Epithelial cell of proximal tubule (primary cell): ENCODE measurements at places on chromosomes 12 and 14.

DNA sequence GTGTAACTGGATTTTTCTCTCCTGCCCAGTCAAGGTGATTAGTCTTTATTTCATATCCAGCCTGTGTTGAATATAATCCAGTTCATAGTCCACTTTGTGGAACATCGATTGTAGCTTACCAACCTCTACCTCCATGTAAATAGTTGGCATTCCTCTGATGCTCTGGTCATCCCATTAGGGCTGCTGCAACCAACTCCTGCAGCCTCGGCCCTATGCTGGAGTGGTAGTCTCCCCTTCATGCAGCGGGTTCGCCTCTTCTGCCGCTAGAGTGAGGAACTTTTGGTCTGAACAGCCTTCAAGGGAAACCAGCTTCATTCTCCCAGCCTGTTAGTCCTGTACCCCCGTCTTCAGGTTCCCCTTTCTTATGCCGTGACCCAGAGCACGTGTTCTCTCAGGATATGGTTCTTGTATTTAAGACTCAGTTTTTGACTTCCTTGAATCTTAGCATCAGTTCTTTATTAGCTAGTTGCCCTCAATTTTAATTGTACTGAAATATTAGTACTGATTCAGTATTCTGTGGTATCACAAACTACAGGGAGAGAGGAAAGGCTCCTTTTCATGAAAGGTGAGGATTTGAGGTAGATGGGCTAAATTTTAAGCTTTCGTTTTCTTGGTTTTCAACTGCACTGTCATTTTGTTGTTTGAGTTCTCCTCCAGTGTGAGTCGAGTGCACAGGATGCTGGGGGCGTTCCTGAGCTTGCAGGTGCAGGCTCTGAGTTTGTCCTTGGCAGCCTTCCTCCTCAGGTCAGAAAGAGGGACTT, 33.2 kb downstream of the ZNF664 start:
- no peak for DNase-seq

DNA sequence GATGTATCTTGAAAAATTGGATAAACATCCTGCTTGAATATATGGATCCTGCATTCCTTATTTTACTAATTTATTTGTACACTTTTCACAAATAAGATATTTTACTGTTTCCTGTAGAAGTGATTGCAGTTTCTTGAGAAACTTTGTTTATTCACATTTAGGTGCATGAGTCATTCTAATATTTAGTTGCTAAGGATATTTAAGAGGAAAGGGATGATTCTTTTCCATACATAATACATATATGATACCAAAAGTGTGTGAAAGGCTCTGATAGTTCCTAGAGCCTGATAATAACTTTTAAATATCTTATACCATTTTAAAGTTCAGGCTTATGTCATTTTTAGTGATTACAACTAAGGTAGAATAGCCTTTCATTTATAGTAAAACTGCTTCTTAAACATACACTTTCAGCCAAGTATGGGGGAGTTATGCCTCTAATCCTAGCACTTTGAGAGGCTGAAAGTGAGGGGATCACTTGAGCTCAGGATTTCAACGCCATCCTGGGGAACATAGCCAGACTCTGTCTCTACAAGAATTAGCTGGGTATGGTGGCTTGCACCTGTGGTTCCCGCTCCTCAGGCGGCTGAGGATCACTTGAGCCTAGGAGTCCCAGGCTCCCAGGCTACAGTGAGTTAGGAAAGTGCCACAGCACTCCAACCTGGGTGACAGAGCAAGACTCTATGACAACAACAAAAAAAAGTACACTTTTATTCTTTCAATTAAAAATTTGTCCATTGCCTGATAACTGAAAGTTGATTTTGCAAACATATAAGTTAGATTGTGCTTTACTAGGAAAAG, 262.6 kb upstream of the LRIG3 start:
- no peak for DNase-seq

- no peak for DNase-seq
Observed at GRCh38 chr12:116317986-116318575, 40.6 kb upstream of the MED13L start.

DNA sequence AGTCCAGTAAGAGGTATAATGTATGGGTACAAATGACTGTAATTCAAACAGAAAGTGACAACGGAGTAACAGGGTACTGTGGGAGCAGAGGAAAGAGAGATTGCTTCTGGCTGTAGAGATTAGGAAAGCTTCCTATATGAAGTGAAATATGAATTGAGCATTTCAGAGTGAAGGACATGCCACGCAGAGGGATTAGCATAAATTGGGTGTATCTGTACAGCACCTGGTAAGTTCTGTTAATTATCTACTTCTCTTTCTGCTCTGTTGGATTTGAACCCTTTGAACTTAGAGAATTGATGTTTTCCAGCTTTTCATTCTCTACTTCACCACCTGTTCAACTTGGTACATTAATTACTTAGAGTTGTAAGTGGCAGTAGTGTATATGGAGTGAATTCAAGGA, 8.8 kb downstream of the STK38L start:
- DNase-seq: no peak

- DNase-seq: no peak
Observed at GRCh38 chr12:19937161-19937560, 431.2 kb upstream of the PDE3A start.

GRCh38 chr12:120737557-120738251, 12.1 kb downstream of the ACADS start:
- DNase-seq: no peak

- DNase-seq: no peak
Observed at GRCh38 chr12:108371801-108372344, 32.8 kb upstream of the CMKLR1 start.

- DNase-seq: no peak
Observed at GRCh38 chr12:45718306-45718705, 11.2 kb upstream of the ARID2 start.

DNA sequence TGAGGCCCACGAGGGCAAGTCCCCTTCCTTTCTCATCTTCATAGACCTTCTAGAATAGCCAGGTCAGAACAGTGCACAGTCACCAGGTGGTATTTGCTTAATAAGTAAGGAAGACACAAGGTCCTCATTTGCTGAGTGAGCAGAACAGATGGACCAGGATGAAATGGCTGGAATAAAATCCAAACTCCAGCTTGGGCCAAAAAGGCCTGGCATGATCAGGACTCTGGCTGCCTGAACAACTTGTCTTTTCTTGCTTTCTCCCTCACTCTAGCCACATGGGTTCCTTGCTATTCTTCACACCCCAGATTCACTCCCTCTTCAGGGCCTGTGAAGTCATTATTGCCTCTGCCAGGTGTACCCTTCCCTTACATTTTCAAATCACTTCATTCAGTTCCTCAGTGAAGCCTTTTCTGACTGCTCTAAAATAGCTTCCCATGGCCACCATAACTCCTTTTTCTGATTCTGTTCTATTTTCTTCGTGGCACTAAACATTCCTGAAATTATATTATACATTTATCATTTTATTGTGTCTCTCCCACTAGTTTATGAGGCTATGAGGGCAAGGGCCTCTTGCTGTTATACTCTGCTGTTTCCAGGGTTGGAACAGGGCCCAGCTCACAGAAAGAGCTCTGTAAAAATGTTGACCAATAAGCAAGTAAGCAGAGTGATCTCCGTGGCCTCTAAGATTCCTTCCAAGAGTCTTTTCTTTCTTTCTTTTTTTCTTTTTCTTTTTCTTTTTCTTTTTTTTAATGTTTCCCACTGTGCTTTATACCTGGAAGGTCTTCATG, 150.8 kb downstream of the TTC8 start:
- DNase-seq: no peak

- DNase-seq: no peak
Observed at GRCh38 chr12:124035163-124035562, 62.1 kb downstream of the ZNF664 start.

DNA sequence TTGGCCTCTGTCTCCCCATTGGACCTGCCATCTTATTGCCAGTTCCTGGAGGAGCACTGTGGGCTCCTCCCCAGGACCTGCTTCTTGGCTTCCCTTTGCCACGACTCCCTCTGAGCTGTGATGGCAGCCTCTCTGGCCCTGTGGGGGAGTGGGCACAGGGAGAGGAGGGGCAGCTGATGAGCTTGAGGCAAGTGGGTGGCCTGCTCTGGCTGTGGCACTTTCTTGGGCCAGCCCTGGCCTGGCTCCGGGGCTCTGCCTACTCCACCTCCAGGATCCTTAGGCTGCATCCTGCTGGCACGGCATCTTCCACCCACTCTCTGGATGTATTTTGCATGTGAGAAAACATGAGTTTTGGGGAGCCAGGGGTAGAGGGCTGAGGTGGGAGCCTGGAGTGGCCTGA, 32.6 kb upstream of the MUCL1 start:
- DNase-seq: no peak

DNA sequence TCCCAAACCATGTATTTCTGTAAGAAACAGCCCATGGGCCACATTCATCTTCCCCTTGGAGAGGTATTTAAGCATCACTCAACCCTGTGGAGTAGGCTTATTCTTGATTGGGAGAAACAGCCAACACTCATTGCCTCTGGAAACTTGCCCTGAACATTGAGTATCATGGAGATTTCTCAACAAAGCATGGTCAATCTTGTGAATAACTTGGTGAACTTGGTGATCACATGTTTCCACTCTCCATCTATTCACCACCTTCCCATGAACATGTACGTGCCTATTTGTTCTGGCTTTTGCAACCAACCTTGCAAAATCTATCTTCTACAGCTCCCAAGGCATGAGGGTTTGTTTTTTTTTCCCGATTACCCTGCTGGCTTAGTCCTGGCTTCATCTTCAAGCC, 163.2 kb downstream of the PAH start:
- no peak for DNase-seq

DNA sequence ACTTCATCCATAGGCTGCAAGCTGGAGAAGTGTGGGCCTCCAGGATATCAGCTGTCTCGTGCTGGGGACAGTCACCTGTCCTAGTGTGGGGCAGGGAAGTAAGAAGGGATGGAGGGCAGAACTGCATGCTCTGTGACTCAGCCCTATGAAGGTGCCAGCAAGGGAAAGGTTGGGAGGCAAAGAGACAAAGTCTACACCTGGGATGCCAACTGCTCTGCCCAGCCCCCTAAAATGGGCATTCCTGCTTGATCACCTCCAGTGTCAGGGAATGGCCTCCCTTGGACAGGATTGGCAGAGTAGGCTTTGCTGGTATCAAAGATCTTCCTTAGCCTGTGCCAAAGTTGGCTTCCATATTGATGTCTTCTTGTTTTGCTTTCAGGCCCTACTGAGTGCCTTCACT, 335.0 kb downstream of the BCL11B start:
- no peak for DNase-seq

DNA sequence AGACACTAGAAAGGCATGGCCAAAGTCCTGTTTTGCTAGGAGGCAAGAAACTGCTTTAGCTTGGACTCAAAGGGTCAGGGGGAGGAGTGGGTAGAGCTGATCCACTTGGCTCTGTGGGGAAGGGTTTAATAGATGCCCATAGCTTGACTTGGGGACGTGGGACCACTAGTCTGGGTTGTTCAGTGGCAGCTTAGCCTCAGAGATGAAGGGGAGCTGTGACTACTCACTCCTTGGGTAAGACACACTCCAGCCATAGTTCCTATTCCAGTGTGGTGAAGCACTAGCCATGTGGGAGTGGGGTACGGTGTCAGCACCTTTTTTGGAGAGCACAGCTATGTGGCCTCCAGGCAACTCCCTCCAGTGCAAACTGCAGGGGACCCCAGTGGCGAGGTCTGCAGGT, 257.3 kb downstream of the TMEM121 start:
- no peak for DNase-seq

DNA sequence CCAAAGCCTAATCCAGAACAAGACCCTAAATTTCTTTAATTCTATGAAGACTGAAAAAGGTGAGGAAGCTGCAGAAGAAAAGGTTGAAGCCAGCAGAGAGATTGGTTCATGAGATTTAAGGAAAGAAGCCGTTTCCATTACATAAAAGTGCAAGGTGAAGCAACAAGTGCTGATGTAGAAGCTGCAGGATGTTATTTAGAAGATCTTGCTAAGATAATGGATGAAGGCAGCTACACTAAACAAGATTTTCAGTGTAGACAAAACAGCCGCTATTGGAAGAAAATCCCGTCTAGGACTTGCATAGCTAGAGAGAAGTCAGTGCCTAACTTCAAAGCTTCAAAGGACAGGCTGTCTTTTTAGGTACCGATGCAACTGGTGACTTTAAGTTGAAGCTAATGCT, 65.4 kb upstream of the AMIGO2 start:
- no peak for DNase-seq

- DNase-seq: no peak
Observed at GRCh38 chr12:49346659-49347310, at the start of gene DNAJC22. TSS of gene DNAJC22 (plus strand) at chr12:49346888. CDS start at chr12:49348873, 1,985 bp downstream.

DNA sequence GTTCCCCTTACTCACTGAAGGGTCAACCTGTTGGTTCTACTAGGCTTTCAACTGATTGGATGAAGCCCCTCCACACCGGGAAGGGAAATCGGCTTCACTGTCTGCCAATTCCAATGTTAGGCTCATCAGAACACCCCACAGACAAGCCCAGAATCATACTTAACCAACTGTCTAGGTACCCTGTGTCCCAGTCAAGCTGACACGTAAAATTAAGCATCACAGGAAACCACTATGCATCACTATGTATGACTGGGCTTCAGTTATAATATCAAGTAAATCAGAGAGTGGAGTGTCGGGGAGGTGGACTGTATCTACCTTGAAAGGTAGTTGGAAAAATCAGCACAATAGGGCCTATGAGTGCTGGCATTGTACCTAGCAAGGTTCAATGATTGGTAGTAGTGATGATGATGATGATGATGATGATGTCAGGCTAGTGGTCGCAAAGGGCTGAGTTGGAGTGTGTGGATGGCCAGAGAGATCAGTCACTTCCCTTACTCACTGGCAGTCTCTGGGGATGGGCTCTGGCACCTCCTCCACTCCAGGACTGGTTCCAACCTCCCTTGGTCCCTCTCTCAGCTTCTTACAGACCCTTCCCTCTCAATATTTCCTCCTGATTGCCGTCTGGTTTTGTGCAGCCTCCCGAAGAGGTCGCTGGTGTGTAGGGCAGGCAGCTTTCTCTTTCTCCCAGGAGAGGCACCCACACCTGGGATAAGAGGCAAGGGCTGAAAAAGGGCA, 3.3 kb upstream of the ATG101 start:
- no peak for DNase-seq

- DNase-seq: no peak
Observed at GRCh38 chr12:46384451-46385309, 12.1 kb upstream of the SLC38A2 start.

DNA sequence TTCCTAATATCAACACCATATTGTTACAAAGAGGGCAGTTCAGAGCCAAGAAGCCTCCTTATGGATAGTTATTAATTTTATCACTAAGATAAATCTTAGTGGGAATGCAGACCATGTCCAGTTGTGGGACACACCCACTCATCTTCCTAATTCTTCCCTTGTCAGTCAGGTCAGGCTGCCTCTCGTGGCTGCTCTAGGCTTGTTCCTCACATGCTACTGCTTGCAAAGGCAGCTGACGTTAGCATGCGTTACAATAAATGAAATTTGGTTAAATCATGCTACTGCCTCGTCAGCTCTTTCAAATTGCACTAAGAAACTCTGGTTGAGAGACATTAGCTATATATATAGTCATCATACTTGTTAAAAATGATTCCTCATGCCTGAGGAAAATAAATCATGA, 108.4 kb downstream of the CAND1 start:
- no peak for DNase-seq
